ENCODE measurements at places on chromosomes 12 and 14.
A peak's percentile ranks its signal among the peaks of the same experiment; 100 is the strongest.

DNA sequence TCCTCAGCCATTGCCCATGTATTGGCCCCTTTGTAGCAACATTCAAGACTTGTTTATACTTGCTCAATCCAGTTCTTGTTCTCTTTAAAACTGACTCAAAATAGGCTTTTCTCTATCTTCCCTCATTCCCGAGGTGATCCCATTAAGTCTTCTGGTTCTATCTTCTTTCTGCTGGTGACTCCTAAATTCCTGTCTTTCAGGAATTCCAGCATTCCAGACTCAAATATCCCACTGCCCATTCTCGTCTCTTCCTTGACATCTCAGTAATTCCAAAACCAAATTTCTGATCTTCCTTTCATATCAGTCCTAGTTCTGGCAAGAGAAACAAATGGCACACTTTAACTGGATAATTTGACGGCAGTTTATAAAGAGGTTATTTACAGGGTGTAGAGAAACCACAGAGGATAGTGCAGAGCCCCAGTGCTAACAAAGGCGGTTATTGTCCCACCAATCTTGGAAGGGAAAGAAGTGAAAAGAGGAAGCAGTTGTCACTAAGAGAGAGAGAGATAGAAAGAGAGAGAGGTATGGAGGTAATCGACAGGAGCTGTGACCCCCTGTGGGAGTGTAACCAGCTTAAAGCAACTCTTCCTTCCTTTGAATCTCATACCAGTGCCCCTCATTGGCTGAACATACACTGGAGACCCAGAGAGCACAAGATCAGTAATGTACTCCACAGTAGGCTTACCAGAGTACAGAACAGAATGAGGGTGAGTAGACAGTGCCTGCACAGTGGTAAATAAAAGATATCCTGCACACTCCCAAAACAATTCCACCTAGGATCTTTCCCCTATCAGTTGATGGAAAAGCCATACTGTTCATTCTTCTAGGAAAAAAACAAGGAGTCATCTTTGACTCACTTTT lies 177.6 kb upstream of the LMNTD1 start:
- DNase-seq, result no peak

GRCh38 chr14:65780566-65780965 lies 368.0 kb downstream of the FUT8 start:
- no peak for DNase-seq

- peak; percentile 79 for DNase-seq
Measured at GRCh38 chr14:69153152-69153872, 393 bp upstream of the DCAF5 start.

GRCh38 chr14:25046301-25046943 lies 3.5 kb downstream of the STXBP6 start:
- DNase-seq, result no peak

DNA sequence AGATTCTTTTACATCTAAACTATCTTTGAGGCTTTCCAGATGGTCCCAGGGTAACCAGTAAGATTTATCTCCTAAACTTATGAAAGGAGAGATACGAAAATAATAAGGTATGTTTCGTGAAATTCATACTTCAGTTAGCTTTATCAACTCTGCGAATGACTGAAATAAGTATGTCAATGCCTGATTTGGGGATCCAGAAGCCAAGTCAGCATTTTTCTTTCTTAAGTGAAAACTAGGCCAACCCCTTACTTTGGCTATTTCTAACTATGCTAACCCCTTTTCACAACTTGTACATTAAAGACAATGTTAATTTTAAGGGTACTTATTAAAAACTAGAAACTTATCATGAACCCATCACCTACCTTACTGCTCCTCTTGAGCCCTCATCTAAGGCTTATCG lies 26.9 kb upstream of the NID2 start:
- no peak for DNase-seq

Data from hematopoietic multipotent progenitor cell treated with erythropoietin and hydrocortisone succinate and interleukin-3 and kit ligand, for 17 days (in vitro differentiated cells).